ENCODE measurements at places on chromosomes 13 and 19.

DNA sequence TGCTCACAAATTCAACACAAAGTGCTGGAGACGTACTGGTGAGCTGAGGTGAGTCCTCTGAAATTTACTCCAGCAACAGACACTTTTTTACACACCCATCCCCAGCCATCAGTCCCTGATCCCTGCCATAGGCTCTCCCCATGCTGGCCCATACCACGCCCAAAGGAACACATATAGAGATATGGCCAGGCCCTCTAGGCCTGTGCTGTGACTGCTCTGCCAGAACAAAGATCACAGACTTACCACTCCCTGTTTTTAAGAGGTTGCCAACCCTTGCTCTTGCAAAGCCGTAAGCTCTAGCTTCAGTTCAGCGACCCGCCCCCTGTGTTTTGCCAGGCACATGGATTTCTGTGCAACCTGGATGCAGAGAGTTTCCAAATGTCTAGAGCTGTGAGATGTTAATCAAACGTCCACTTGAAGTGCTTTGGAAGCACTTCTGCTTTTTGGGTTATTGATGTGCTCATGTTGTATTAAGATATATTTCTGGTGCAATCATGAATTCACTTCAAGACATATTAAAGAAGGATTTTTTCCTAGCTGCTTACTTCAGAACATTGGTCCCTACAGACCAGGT lies 59.7 kb downstream of the DLEU7 start:
- DNase-seq = no peak
- H3K36me3 ChIP-seq = peaks cover 7% of the 10 kb centered on the region
- peaks cover 16% of the 10 kb centered on the region for H3K27me3 ChIP-seq
- H3K4me1 ChIP-seq = no peaks in the 10 kb centered on the region

GRCh38 chr13:109870696-109871370 lies 84.5 kb upstream of the IRS2 start:
- no peaks in the 10 kb centered on the region for H3K36me3 ChIP-seq
- H3K4me3 ChIP-seq = no peak overlapping the region
- peaks cover 65% of the 10 kb centered on the region for H3K27me3 ChIP-seq
- H3K4me1 ChIP-seq = peaks cover 4% of the 10 kb centered on the region
- no peak for DNase-seq

DNA sequence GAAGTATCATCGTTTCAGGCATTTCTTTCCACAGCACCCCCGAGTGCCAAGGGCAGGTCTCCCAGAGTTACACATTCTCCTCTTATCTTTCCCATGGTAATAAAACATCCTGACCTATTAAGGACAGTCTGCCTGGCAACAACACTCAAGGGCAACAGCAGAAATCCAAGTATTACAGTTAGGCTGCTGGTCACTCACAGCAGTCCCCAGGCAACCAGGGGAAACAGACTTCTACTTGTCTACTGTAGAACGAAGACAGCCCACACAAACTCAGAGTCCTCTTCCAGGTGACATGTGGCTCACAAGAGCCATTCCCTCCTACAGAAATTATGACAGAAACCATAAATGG lies 24.3 kb downstream of the RCBTB1 start:
- peaks cover 6% of the 10 kb centered on the region for H3K36me3 ChIP-seq
- H3K4me3 ChIP-seq = no peak overlapping the region
- no peak overlapping the region for H3K27ac ChIP-seq
- no peaks in the 10 kb centered on the region for H3K27me3 ChIP-seq
- DNase-seq = no peak

- no peak overlapping the region for H3K4me3 ChIP-seq
- H3K27ac ChIP-seq = no peak overlapping the region
- no peak for DNase-seq
- peaks cover 50% of the 10 kb centered on the region for H3K27me3 ChIP-seq
Measured at GRCh38 chr13:110262508-110263291, 44.3 kb downstream of the COL4A1 start.

DNA sequence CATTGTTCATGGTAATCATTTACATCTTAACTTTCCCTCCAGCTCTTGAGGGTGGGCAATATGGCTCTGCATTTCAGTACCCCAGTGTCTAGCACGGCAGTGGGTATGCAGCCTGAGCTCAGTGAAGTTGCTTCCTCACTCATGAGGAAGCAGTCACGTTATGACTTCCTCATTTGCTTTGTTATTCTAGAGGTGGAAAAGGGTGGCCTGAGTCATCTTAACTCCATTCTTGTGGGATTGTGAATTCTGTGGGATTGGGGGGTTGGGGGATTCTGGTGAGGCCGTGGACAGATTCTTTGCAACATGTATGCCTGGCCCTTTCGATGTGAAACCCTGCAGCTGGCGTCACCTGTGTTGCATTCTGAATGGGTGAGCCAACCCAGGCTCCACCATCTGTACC lies 406.7 kb upstream of the ZNF507 start:
- no peak for DNase-seq
- H3K27me3 ChIP-seq = peaks cover 7% of the 10 kb centered on the region
- no peaks in the 10 kb centered on the region for H3K4me1 ChIP-seq
- no peak overlapping the region for H3K4me3 ChIP-seq
- H3K27ac ChIP-seq = no peak overlapping the region

DNA sequence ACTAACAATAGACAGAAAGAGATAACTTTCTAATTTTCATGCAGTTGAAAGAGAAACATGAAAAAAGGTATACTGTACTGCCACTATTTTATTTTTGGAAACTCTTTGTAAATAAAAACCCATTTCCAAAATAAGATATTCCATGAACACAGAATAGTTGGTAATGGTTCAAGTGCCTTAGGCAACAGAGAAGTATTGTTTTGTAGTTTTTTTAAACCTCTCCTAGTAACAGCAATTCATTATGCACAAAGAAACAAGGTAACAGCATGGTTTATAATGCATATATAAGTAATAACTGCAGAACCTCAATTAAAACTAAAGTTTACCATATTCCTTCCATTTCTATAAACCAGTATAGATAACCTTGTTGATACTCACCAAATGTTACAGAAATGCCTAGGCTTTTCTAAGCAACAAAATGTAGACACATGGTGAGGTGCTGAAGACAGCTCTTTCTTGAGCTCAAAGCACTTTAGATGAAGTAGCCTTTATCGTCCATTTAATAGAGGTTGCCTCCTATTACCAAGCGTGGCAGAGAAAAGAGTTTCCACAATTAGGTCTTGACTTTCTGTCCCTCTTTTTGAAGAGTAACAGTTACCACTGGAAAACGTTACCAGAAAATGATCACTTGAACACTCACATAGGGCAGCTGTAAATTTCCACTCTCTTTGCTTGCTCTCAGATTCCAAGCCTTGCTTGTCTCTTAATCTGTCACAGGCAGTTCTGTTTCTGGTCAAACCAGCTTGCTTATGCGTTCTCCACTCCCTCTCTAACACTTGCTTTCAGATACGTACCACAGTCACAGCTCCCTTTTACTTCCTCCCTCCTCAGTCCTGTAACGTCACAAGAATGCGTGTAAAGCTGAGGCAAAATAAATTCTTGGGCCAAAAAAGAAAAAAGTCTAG lies 42.9 kb downstream of the CAB39L start:
- no peaks in the 10 kb centered on the region for H3K36me3 ChIP-seq
- no peak for DNase-seq
- no peaks in the 10 kb centered on the region for H3K4me1 ChIP-seq
- no peak overlapping the region for H3K4me3 ChIP-seq

GRCh38 chr19:42961119-42961518 lies 24.1 kb upstream of the PSG7 start:
- H3K4me3 ChIP-seq = no peak overlapping the region
- H3K27ac ChIP-seq = no peak overlapping the region
- H3K36me3 ChIP-seq = no peaks in the 10 kb centered on the region
- peaks cover 22% of the 10 kb centered on the region for H3K27me3 ChIP-seq
- H3K4me1 ChIP-seq = no peaks in the 10 kb centered on the region

GRCh38 chr19:15037586-15037985 lies 11.7 kb upstream of the CASP14 start:
- no peak overlapping the region for H3K4me3 ChIP-seq
- no peak for DNase-seq
- H3K4me1 ChIP-seq = no peaks in the 10 kb centered on the region

DNA sequence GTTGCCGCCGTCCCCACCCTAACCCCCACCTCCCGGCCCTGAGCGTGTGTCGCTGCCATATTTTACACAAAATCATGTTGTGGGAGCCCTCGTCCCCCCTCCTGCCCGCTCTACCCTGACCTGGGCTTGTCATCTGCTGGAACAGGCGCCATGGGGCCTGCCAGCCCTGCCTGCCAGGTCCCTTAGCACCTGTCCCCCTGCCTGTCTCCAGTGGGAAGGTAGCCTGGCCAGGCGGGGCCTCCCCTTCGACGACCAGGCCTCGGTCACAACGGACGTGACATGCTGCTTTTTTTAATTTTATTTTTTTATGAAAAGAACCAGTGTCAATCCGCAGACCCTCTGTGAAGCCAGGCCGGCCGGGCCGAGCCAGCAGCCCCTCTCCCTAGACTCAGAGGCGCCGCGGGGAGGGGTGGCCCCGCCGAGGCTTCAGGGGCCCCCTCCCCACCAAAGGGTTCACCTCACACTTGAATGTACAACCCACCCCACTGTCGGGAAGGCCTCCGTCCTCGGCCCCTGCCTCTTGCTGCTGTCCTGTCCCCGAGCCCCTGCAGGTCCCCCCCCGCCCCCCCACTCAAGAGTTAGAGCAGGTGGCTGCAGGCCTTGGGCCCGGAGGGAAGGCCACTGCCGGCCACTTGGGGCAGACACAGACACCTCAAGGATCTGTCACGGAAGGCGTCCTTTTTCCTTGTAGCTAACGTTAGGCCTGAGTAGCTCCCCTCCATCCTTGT lies 6.4 kb downstream of the YIPF2 start:
- no peaks in the 10 kb centered on the region for H3K27me3 ChIP-seq
- peaks cover 2% of the 10 kb centered on the region for H3K4me1 ChIP-seq
- no peaks in the 10 kb centered on the region for H3K36me3 ChIP-seq
- no peak for DNase-seq
- no peak overlapping the region for H3K4me3 ChIP-seq
- H3K27ac ChIP-seq = no peak overlapping the region

DNA sequence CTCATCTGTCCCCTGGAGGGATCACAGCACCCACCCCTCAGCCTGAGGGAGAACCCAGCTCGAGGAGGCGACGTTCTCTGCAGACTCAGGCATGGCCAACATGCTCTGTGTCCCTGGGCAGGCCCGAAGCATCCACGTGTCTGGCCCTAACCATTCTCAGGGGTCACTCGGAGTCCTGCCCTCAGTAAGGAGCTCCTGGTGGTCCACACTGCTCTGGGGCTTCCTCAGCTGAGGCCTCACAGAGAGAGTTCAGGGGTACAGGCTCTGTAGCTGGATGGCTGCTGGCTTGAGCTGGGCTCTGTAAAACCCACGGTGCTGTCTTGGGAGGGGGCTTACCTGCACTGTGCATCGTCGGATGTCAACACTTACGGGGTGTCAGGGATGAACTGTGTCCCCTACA lies 4.4 kb upstream of the SIGLEC8 start:
- no peak for DNase-seq
- H3K27ac ChIP-seq = no peak overlapping the region
- peaks cover 70% of the 10 kb centered on the region for H3K27me3 ChIP-seq
- peaks cover 9% of the 10 kb centered on the region for H3K4me1 ChIP-seq

GRCh38 chr19:43152214-43152613 lies 34.1 kb downstream of the PSG5 start:
- no peaks in the 10 kb centered on the region for H3K36me3 ChIP-seq
- no peaks in the 10 kb centered on the region for H3K4me1 ChIP-seq
- peaks cover 9% of the 10 kb centered on the region for H3K27me3 ChIP-seq
- DNase-seq = no peak

- no peak for DNase-seq
- H3K4me1 ChIP-seq = no peaks in the 10 kb centered on the region
- H3K27me3 ChIP-seq = no peaks in the 10 kb centered on the region
- no peak overlapping the region for H3K27ac ChIP-seq
Measured at GRCh38 chr19:36638862-36639510, 27.7 kb downstream of the ZNF461 start.

DNA sequence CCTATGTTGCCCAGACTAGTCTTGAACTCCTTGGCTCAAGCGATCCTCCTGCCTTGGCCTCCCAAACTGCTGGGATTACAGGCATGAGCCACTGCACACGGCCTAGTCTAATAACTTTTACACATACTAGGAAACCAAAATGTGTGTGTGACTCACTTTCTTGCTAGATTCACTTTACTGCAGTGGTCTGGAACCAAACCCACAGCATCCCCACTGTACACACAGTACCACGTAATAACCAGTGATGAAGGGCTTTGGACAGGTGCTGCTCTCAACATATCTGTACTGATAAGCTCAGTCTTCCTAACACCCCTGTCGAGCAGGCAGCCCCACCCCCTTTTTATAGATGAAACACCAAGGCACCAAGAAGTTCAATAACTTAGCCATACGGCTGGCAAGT lies 5.1 kb downstream of the DNMT1 start:
- no peak overlapping the region for H3K4me3 ChIP-seq
- no peaks in the 10 kb centered on the region for H3K36me3 ChIP-seq
- peak overlapping the region; percentile 47 for H3K27ac ChIP-seq
- no peaks in the 10 kb centered on the region for H3K27me3 ChIP-seq
- DNase-seq = no peak

All from T-helper 17 cell (primary cell).